ENCODE measurements at places on chromosomes 11 and 22.

DNA sequence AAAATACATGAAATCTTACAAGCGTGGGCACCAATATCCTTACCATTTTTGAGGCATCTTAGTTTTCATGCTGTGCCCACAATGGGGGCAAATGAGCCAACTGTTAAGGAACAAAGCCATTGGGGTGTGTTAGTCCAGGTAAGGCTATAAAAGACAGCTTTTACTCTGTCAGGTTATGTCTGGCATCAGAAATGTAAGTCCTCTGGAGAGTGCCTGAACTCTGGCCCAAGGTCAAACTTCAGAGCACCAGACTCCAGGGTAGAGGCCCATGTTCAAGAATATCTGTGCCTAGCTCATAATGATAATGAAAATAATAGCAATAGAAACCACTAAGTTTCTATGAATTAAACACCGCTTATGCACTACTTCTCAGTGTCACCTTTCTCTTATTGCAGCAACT, 105.5 kb downstream of the CSNK2A3 start:
- no peak for DNase-seq

DNA sequence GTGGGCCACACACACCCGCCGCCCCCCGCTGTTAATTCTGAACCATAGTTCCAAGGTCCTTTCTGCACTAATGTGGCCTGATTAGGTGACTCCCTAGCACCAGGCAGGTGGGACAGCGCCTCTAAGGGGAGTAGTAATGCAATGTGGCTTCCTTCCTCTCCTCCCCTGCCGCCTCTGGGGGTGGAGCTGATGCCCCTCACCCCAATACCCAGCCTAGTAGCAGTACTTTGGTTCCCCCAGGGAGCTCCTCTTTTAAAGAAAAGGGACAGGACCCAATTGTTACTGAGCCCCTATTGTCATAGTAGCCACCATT, 14.4 kb downstream of the RTN4RL2 start:
- DNase-seq, result no peak

DNA sequence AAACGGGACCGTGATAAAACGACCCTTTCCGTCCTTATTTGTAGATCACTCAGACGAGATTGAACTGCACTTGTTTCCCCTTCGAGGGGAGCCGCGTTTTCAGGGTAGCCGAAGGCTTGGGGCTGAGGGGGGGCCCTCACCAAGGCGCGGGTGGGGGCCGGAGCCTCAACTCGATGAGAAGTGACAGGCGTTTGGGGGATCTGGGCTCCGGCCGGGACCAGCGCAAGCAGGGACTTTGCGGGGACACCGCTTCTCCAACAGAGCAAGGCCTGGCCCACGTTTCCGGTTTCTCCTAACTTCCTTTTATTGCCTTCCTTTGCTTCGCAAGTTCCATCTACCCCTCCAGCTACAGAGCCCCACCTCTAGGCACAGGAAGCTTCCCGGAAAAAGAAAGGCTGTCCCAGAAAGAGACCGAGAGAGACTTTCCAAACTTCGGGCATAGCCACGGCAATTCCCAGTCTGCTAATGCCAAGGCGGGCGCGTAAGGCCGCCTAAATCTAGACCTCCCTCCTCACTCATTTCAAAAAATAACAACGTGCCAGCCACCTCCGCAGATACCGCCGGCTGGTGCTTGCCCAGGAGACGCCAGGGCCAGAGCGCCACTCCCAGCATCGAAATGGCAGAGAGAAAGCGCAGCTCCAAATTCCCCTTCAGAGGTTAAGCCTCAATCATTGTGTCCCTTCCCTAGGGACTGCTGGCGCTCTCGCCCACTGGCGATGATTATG, 6.6 kb downstream of the PAX6 start:
- DNase-seq, result peak; percentile 18

- no peak for DNase-seq
Measured at GRCh38 chr11:36222831-36223635, 66.2 kb downstream of the COMMD9 start.
